Mesenteric fat pad (tissue), 1 donor: ENCODE measurements at places on chromosomes 6 and 20. TPM values are rescaled to one million over a fixed set of nuclear protein-coding genes. Genes with fewer than 3 reads are reported as not detected.

Gene GRM1
- total RNA-seq, result not detected

GRCh38 chr6:52415917-52416628 lies 4.1 kb upstream of the EFHC1 start:
- no peak for DNase-seq

DNA sequence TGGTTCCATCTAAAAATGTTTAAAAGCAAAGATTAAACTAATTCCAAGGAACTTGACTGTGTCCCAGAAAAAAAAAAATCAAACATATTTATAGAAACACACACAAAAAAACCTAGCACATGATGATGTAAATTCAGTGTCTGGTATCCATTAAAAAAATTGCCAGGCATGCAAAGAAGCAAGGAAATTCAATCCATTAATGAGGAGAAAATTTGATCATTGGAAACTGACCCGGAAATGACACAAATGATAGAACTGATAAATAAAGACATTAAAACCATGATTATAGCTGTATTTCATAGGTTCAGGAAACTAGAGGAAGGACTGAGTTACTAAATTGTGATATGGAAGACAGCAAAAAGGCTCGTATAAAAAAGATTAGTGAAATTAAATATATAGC lies 34.7 kb downstream of the PDYN start:
- DNase-seq, result no peak

DNA sequence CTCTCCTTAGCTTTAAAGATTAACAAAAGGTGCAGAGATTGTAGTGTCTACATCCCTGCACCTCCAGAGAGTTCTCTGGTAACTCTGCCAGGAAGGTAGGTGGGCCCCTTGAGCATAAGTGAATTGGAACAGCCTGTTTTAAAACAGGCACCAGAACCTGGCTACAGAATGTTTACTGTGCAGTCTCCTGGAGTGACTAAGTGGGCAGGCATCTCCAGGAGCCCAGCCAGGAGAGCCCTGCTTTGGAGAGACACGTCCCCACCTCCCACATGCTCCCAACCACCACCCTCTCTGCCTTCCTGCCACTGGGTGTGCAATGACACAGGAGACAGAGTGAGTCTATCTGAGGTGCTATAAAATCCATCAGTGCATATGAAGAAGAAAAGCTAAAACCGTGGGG lies 110.3 kb upstream of the EYA4 start:
- DNase-seq, result no peak

Gene NRSN1
- not detected for total RNA-seq

Gene RIPOR3
- 19.7 TPM for total RNA-seq

- no peak for DNase-seq
These were observed 36.3 kb upstream of the SLCO4A1 start for GRCh38 chr20:62606016-62606415.
